BJ (cell line): ENCODE measurements at places on chromosomes 3 and 15.

- DNase-seq = peak; percentile 75
Measured at GRCh38 chr3:56119575-56120349, 348.5 kb downstream of the ERC2 start.

DNA sequence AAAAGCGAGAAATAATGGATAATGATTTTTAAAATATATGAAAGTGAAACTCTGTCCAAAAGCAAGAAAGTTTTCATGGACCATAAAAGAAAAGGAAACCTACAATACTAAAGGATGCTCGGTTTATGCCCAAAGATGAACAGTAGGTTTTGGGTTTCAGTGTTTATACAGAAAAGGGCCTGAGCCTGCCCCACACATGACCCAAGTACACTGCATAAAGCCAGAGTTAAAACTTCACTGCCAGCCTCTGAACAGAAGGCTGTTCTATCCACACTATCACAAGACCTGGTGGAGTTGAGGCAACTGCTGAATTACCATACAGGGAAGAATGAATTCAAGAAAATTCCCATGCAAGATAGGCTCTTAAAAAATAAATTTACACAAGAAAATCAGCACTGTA, 165.2 kb downstream of the MECOM start:
- no peak for DNase-seq

DNA sequence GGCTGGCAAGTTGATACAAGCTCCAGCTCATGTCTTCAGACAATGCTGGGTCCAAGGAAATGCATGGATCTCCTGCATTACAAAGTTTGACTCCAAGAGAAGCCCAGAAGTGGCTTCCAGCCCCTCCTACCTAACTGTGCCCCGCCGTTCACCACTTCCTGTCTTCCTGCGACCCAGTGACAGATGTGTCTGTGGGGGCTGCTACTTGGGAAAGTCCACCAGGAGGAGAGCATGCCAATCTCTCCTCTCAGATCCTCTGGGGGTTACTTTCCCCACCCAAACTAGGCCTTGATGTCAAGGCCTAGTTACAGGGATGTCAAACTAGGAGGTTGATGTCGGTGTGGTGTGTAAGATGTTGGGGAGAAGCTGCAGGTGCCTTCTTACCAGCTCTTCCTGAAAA, 133.6 kb upstream of the RASGRP1 start:
- DNase-seq = no peak

- DNase-seq = no peak
Measured at GRCh38 chr15:48317221-48317620, 14.0 kb upstream of the DUT start.

DNA sequence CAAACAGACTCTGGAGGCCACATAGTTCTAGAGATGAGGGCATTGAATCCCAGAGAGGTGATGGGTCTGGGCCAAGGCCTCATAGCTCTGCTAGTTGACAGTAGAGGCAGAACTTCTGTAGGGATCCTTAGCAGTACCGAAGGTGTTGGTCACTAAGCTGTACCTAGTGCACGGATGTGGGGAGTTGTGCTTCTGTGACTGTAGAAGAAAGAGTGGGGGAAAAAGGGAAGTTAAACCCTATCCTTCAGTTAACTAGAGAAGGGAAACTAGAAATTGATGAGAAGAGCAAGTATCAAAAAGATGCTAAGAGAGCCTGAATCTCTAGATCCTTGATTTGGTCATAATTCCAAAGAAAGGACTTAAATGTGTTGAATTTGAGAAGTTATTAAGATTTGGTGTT, 186.7 kb downstream of the NFKBIZ start:
- DNase-seq = no peak

- no peak for DNase-seq
Measured at GRCh38 chr3:137039570-137039969, 81.8 kb downstream of the IL20RB start.

DNA sequence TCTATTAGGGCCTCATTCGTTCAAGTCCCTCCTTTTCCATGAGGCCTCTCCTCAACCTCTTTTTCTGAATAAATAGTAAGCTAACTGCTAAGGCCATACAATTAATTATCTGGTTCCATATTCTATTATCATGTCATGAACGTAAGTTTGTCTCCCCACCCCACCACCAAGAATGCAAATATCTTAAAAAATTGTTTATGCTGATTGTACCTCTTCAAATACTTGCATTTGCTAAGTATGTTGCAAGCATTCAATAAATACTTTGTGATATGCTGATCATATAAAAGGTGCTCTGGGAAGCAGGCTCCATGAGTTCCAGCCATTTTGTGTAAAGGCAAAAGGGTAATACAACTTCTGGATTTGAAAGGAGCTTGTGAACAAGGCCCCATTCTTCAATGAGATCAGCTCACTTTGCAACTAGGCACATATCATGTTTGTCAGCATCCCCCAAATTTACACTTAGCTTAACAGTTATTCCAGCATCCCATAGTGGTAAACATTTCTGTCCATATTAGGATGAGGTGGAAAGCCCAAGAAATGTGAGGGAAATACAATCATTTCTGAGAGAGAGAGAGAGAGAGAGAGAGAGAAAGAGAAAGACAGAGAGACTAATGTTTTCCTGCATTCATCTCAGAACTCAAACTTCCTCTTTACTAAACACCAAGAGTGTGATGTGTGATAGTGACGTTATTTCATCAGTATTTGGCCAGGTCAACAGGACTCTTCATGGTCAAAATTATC, 33.2 kb downstream of the SLC12A8 start:
- DNase-seq = no peak

GRCh38 chr15:31302778-31303725, 23.6 kb upstream of the KLF13 start:
- no peak for DNase-seq

DNA sequence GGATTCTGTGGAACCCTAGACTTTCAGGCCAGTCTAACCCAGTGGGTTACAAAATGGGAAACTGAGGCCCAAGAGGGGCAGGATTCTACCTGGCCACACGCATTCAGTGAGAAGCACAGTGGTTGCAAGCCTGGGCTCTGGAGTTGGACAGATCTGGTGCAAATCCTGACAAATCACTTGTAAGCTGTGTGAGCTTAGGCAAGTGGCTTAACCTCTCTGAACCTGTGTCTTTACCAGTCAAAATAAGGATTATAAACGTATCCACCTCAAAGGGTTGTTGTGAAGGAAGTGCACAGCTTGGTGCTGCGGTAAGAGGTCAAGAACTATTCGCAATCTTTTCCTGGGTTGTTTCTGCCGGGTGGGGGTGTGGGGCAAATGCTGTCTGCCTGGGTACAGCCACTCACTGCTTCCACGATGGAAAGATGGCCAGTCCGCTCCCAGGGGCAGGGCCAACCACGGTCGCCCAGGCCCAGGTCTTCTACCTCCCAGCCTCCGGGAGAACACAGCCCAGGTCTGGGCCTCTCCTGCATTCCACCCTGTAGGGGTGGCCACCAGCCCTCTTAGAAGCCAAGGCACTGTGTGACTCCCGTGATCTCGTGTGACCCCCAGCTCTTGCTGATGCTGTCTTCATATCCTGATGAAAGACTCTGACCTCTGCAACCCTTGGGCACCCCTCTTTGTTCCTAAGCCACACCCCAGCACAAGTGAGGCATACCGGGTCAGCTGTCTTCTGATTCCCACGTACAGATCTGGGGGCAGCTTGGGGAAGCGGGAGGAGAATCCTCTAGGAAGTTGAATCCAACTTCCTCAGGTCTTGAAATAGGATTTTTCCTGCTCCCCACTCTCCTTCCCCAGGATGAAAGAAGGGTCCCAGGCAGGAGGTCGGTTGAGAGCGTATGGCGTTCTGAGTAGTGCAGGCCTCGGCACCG, 1.5 kb downstream of the CHRNA3 start:
- no peak for DNase-seq

- peak; percentile 85 for DNase-seq
Measured at GRCh38 chr15:48385031-48385830, 54.0 kb downstream of the DUT start.
